ENCODE measurements at places on chromosomes 7 and 10. TPM values are rescaled to one million over a fixed set of nuclear protein-coding genes. Genes with fewer than 3 reads are reported as not detected.

DNA sequence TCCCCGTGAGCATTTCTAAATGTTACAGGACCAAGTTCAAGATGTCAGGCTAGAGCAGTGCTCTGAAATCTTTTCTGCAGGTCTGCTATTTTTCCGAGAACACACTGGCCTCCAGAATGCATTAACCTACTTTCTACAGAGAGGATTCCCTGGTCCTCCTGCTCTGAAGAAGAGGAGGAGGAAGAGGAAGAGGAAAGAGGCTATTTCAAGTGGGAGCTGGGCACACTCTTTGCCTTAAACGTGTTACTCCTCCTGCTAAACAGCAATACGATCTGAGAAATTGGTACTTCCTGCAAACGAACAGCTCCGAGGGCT lies 157.4 kb downstream of the FRMD4A start:
- no peaks in the 10 kb centered on the region for H3K36me3 ChIP-seq
- no peak overlapping the region for H3K27ac ChIP-seq
- no peak for DNase-seq
- H3K4me1 ChIP-seq: peaks cover 9% of the 10 kb centered on the region

DNA sequence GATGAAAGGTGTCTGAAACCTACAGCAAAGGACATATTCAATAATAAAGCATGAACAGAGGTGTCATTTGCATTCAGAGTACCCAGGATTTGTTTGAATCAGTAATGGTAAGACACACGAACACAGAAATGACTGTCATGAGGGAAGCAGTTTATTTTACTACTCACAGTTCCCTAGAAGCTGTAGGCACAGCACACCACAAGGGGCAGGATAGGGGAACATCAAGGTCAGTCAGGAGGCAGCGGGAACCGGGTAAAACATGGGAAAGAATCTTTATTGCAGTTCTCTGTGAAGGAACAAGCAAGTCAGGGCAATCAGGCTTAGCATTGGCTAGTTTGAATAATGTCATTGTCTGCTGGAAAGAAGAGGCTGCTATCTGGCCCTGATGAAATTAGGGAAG lies 70.2 kb upstream of the PDSS1 start:
- H3K27me3 ChIP-seq: peaks cover 7% of the 10 kb centered on the region
- no peak for DNase-seq
- no peaks in the 10 kb centered on the region for H3K36me3 ChIP-seq
- H3K27ac ChIP-seq: no peak overlapping the region
- peaks cover 8% of the 10 kb centered on the region for H3K4me1 ChIP-seq

- H3K4me1 ChIP-seq: no peaks in the 10 kb centered on the region
- H3K36me3 ChIP-seq: no peaks in the 10 kb centered on the region
- no peak overlapping the region for H3K4me3 ChIP-seq
- no peaks in the 10 kb centered on the region for H3K27me3 ChIP-seq
- H3K27ac ChIP-seq: no peak overlapping the region
These were observed 30.0 kb upstream of the KNDC1 start for GRCh38 chr10:133129859-133130495.

DNA sequence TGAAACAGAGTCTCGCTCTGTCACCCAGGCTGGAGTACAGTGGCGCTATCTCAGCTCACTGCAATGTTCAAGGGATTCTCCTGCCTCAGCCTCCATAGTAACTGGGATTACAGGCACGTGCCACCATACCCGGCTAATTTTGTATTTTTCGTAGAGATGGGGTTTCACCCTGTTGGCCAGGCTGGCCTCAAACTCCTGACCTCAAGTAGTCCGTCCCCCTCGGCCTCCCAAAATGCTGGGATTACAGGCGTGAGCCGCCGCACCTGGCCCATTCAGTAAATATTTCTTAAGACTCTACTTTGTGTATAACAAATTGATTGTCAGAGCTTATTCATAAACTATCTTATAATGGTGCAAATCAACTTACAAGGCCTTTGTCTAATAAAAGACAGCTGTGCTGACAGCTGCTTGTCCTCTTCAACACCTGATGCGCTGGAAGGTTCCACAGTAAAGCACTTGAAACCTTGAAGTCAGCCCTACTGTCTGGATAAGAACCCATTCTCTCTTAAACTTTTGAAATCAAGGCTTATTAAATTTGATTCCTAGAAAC lies 14.7 kb downstream of the ECHDC3 start:
- H3K27me3 ChIP-seq: no peaks in the 10 kb centered on the region
- no peaks in the 10 kb centered on the region for H3K36me3 ChIP-seq
- DNase-seq: no peak
- H3K4me3 ChIP-seq: no peak overlapping the region

- H3K36me3 ChIP-seq: no peaks in the 10 kb centered on the region
- no peak within 1 kb of the TSS for H3K27ac ChIP-seq
- H3K4me3 ChIP-seq: no peak within 1 kb of the TSS
- H3K4me1 ChIP-seq: no peaks in the 10 kb centered on the region
- no peaks in the 10 kb centered on the region for H3K27me3 ChIP-seq
These were observed at the start of gene NPC1L1 for GRCh38 chr7:44541028-44541869. NPC1L1 (minus strand) TSS chr7:44541330; CDS start chr7:44541259, 71 bp downstream.

GRCh38 chr7:45420843-45421495 lies 153.2 kb upstream of the ADCY1 start:
- no peaks in the 10 kb centered on the region for H3K27me3 ChIP-seq
- H3K4me1 ChIP-seq: no peaks in the 10 kb centered on the region
- no peaks in the 10 kb centered on the region for H3K36me3 ChIP-seq
- no peak overlapping the region for H3K4me3 ChIP-seq

DNA sequence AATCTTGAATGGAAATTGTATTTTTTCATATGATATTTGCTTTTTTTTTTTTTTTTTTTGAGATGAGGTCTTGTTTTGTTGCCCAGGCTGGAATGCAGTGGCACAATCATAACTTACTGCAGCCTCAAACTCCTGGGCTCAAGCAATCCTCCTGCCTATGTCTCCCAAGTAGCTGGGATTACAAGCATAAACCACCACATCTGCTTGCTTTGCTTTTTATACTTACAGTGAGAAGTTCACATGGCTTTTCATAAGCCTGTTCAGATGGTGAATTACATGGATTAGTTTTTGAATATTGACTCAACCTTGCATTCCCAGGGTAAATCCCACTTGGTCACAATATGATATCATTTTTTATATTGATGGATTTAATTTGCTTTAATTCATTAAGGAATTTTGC lies 22.0 kb downstream of the LRRD1 start:
- DNase-seq: no peak
- H3K27me3 ChIP-seq: no peaks in the 10 kb centered on the region
- H3K4me1 ChIP-seq: no peaks in the 10 kb centered on the region
- H3K27ac ChIP-seq: no peak overlapping the region
- H3K36me3 ChIP-seq: no peaks in the 10 kb centered on the region
- H3K4me3 ChIP-seq: no peak overlapping the region

- DNase-seq: peak; percentile 68
- no peaks in the 10 kb centered on the region for H3K36me3 ChIP-seq
- H3K27me3 ChIP-seq: no peaks in the 10 kb centered on the region
These were observed 48.5 kb upstream of the ARL4A start for GRCh38 chr7:12638851-12639456.

Gene CTAGE4
- 0.40 TPM for total RNA-seq

Gene STEAP1B
- 0.31 TPM for total RNA-seq

Gene IGF2BP3
- 2.9 TPM for total RNA-seq

Measured in natural killer cell (primary cell).